OCI-LY7 (cell line): ENCODE measurements at places on chromosomes 7 and 10.

GRCh38 chr7:28708033-28708951 lies 249.8 kb downstream of the TRIL start:
- DNase-seq, result no peak

DNA sequence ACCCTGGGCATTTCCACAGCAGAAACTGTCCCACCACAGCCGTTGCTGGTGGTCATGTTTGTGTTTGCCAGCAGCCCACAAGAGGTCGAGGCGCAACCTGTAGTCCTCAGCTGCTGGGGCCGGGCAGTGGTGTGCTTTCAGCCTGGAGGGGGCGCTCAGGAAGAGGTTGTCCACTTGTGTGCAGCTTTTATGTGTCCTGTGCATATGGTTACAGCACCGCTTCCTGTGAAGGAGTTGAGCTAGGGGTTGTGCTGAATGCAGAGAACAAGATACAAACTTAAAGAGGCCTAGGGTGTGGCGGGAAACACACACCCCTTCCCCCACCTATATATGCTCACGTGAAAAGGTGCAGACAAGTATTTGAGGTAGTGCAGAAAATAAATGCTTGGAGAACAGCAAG lies 29.5 kb upstream of the PFKFB3 start:
- DNase-seq, result peak; percentile 65

GRCh38 chr7:128931965-128932861 lies 5.5 kb upstream of the IRF5 start:
- no peak for DNase-seq

DNA sequence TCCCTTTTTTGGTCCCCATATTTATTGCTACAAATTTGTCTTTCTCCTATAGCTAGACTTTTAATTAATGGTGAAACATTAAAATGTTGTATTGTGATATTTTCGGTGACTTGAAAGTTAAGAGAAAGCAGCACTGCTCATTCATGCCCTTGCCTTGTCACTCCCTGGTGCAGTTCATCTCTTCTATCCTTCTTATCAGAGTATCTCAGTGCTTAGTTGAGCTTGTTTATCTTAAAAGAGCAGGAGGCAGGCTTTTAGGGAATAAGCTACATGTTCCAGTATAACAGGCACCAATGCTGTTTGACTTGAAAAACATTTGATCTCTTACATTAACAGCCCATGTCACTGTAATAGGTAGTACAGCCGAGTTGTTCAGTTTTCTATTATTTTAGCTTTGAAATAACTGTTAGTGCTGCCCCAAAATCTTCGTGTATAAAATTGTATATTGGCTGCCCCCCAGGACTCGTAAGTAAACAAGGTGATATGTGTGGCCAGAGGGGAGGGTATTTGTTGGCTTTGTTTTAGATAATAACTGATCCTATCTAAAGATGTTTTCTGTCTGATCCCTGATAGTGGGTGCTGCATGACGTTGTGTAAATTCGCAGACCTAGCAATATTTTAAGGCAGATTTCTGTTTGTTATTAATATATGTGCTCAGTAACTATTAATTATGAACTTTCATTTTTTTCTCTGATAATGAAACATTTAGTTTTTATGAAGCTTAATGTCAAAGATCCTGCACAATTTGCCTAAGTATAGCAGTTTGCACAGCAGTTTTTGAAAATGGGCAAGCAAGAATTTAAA lies 96.5 kb downstream of the BTRC start:
- no peak for DNase-seq

DNA sequence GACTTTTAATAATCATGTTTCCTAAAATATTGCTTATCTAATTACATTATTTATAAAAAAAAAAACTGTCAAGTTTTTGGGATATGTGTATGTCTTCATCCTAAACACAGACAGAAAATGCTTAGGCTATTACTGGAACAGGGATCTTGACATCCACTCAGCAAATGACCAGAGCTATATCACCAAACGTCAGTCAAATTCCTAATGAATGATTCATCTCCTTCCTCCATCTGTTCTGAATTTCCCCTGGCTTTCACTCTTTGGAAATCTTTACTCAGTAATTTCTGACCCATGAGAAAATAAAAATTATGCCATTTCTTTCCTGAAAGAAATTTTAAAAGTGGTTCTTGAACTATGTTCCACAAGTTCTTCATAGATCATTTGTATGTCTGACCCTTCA lies 552.4 kb upstream of the KCND2 start:
- DNase-seq, result no peak
